Activated naive CD4-positive, alpha-beta T cell treated with anti-CD3 and anti-CD28 coated beads, Interleukin-2, amount 50 U/mL, for 72 hours (primary cell): ENCODE measurements at places on chromosomes 5 and 9. TPM values are rescaled to one million over a fixed set of nuclear protein-coding genes. Genes with fewer than 3 reads are reported as not detected.

DNA sequence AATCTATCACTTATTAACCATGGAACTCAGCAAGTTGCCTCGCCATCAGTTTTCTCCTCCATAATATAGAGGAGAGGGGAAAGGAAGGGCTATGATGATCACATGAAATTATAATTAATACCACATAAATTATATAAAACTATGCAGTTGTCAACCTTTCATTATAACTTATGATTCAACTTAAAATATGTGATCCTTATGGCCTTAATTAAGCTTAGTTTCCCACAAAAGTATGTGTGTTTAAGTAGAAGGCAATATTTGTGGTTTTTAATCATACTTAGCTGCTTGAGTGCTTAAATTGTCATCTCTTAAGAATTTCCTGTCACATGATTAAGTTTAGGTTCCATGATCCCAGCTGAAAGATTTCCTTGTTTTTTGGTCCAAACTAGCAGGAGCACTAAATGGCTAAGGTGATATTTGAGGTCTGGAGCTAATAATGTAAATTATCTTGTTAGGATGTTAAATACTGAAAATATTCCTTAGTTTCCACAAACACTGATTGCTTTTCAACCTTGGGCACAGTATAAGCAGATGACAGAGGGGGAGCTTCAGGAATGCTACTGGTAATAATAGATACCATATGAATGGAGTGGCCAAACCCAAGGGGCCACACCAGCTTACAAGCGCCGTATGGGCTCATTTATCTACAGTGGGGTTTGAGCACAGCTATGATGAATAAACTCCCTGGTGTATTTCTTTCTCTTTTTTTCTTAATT is 26.4 kb upstream of the F2R start:
- no peak for DNase-seq

OR1Q1 gene
- total RNA-seq, result not detected

- no peak for DNase-seq
Observed at GRCh38 chr5:118070041-118070440, 918.3 kb downstream of the DTWD2 start.

- DNase-seq, result no peak
Observed at GRCh38 chr5:170538696-170539586, 35.1 kb downstream of the KCNIP1 start.
